ENCODE measurements at places on chromosomes 3 and 15.

DNA sequence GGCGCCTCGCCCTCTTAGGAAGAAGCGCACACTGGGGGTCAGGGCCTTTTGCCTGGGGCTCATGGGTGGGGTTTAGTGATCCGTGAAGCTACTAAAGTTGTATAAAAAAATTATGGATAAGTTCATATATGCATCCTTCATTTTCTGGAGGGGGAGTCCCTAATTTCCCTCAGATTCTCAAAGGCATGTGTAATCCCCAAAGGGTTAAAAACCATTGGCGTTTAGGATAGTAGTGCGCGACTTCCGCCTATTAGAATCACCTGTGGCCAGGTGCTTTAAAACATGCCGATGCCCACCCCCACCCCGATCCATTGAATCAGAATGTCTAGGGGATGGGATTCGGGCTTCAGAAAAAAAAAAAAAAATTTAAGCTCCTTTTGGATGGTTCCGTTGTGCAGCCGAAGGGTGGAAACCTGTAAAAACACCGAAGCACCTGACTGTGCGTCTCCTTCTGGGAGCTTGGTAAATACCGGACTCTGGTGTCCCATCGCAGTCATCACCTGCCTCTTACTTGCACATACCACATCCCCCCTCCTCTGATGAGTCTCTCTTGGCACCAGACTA is 570 bp downstream of the APH1B start:
- DNase-seq, result no peak

DNA sequence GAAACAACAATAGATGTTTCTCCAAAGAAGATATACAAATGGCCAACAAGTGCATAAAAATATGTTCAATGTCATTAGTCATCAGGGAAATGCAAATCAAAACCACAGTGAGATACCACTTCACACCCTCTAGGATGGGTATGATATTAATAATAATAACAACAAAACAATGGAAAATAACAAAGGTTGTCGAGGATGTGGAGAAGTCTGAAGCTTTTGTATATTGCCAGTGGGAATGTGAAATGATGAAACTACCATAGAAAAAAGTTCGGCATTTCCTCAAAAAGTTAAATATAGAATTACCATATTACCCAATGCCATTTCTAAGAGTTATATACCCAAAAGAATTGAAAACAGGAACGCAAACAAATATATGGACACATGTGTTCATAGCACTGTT is 10.8 kb downstream of the BHLHE40 start:
- DNase-seq, result no peak

- no peak for DNase-seq
Measured at GRCh38 chr3:45414823-45415222, 26.4 kb downstream of the LARS2 start.

DNA sequence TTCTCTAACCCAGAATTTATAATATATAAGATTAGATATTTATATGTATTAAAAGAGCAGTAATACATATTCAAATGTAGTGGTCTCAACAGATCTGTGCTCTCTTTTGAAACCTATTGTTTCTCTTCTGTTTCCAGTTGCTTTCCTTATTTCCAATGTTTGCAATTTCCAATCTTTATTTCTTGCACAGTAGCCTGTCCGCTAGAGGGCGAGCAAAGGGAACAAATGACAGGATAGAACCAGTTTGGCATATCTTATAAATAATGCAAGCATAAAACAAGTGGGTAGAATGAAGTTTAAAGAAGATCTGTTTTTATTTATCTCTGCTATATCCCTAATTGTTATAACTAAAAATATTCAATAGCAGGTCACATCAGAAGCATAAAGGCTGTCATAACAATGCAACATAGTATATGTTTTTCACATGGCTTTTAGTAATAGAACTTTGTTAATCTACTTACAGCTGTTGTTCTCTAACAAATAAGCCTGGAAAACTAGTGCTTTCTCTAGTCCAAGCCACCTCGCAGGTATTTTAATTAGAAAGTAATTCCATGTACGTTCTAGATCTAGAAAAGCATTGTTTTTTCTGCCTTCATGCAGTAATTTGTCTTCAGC is 15.1 kb upstream of the TCAIM start:
- peak; percentile 9 for DNase-seq

DNA sequence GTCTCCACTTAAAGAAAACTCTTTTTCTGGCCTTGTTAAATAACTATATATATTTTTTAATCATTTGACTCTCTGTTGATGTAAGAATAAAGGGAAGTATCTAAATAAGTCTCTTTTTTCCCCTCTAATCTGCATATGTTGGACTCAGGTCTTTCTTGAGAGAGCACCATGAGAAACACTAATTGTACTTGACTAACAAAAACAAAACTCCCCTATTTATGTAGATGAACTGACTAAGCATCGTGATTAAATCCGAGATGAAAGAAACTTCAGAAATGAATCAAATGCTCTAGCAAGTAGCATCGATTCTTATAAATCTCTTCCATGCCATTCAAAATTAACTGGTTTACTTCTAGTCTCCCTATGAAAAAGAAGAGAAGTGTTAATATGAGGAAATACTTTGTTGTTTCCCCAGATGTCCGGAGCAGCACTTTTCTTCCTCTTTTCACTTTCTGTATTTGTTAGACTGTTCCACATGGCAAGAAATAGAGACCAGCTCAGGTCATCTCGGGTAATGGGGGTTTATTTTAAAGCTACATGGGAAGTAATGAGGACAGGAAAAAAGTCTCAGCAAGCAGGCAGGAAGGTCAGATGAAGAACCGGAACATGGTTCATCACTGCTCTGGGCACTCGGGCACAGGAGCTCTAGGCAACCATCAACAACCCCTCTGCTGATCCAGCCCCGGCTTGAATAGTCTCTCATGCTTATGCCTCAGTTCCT is 288.3 kb downstream of the CNTN6 start:
- no peak for DNase-seq

DNA sequence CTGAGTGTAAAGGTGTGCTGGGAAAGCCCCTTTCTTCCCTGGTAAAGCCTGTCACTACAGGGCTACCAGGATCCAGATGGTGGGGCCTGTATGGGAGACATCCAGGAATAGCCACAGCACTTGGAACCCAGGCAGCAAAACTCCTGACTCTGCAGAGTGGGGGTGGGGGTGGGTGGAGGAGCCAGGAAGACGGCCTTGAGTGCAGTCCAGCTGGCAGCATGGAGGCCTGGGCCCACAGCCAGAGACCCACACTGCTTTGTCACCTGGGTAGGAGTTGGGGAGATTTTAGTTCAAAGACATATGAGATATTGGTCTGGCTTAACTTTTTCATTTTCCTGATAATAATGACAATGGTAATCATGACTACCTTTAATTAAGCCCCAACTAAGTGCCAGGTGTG is 116.7 kb upstream of the MRPS22 start:
- DNase-seq, result no peak

DNA sequence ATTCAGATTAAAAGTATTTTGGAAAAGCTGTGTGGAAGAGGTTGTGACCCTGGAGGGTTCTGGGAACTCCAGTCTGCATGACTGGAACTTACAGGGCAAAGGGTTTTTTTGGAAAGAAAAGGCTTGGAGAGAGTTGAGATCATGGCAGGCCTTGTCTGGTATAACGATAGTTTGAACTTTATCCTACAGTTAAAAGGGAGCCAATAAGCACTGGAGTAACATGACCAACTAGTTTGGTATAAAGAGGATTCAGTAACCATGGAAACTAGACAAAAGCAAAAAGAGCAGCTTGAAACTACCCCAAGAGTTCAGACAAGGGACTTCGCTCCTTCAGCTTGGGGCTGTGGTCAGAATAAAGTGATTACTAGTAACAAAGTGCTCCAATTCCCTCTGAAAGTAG is 151.2 kb upstream of the TMCO5A start:
- no peak for DNase-seq

DNA sequence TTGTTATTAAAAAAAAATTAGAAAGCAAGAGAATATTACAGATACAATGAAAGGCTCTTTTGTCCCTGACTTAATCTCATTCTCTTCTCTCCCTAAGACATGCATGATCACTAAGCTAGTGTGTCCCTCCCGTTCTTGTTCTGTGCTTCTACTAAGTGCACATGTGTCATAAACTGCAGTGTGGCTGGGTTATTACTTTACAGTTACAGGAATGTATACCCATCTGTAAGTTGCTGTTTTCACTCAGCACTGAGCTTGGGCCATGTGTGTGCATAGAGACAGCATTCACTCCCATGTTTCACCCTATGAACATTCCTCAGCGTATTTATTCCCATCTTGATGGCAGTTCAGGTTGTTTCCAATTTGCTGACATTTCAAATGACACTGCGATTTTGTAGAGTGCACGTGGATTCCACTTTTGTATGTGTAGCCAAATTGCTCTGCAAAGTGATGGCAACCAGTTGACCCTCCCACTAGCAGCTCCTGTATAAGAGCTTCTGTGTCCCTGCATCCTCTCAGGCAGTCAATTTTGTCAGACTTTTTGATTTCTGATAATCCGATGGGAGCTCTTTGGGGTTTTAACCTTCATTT is 145.8 kb upstream of the UBE2E1 start:
- DNase-seq, result no peak

DNA sequence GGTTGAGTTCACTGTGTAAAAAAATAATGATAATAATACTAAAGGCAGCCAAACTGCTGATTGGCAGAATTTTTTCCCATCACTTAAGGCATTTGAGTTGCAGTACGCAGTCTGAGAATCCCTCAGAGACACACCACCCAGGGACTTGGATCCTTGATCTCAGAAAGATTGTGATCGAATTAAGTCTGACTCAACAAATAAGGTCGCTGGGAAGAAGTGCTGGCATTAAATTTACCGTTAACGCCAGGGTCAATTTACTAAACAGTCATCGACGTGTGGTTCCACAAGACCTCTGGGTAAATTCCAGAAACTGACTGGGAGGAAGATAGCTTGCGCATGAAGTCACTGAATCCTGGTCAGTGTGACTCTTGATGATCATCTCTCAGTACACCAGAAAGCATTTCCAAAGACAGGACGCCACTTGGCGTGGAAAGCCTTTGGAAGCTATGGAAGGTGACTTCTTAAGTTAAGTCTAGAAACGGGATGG is 48.3 kb upstream of the CGNL1 start:
- no peak for DNase-seq

- no peak for DNase-seq
Measured at GRCh38 chr15:58476525-58477162, 44.9 kb downstream of the LIPC start.

- DNase-seq, result no peak
Measured at GRCh38 chr15:51134416-51135199, 39.9 kb upstream of the TNFAIP8L3 start.

GRCh38 chr15:99361545-99362185 is 110.4 kb downstream of the LRRC28 start:
- no peak for DNase-seq

DNA sequence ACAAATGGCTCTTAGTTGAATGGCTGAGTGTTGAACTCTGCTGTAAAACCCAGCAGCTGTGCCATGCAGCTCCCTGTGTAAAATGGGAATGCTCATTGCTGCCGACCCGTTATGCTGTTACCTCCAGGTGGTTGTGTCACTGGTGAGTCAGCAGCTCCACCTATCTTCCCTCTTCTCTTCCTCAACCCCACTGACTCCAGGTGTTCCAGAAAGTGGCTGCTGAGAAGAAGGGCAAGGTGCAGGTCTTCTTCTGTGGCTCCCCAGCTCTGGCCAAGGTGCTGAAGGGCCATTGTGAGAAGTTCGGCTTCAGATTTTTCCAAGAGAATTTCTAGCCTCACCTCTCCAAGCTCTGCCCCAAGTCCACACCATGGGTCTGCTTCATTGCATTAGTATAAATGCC is 41.9 kb downstream of the NOX5 start:
- no peak for DNase-seq

GRCh38 chr3:90056281-90057032 is 949.0 kb downstream of the EPHA3 start:
- no peak for DNase-seq

DNA sequence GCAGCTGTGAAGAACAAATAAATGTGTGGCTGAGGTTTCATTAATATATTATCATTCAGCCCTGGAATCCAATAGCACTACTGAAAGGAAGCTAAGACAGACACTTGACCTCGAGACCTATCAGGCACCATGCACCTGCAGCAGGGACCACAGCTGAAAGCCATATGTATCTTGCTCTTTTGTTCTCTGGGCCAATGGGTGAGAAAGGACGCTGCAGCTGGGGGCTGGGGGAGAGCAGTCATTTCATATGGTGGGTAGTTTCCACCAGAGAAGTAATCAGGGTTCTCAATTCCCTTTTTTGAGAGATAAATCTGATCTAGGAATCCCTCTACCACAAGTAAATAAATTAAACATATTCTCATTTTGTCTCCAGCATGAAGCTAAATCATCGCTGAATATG is 225.6 kb upstream of the STRIT1 start:
- DNase-seq, result no peak

DNA sequence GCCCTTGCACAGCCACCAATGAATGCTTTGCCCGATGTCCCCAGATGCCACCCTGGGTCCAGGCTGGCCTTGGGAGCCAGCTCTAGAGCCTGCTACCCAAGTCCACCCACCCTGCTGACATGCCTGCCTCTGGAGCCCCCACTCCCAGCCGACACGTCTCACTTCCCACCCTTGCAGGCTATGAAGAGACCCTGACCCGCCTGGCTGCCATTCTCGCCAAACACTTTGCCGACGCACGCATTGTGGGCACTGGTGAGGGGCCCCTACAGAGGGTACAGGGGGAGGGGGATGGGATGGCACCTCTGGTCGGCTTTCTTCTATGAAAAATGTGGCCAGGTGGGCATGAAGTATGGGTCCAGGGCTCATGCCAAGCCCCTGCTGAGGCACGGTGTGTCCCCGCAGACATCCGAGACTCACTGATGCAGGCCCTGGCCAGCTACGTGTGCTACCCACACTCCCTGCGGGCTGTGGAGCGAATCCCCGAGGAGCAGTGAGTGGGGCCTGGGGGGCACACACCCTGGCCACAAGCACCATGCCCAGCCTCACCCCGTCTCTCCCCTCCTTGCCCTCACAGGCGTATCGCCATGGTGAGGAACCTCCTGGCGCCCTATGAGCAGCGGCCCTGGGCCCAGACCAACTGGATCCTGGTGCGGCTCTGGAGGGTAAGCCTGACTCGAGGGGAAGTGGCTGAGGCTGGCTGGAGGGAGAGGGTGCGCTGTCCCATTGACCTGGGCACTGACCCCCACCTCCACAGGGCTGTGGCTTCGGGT is 6.0 kb downstream of the AMIGO3 start:
- DNase-seq, result no peak

DNA sequence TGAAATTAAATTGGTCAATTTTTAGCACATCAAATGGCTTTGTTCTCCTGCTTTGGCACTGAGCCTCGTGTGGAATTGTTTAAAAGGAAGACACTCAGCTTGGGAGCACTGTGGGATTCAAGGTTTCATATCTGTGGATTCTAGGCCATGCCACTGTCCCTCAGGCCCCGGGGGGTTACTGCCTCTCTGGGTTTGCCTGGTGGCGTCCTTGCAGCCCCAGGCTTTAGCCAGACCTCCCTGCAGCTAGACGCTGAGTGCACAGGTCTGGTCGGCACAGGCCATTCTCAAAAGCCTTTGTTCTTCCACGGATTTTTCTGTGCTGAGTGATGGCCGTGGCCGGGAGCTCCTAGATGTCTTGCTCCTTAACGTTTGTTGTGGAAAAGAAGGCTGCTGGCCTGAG is 76.2 kb downstream of the CACNA2D3 start:
- DNase-seq, result no peak

DNA sequence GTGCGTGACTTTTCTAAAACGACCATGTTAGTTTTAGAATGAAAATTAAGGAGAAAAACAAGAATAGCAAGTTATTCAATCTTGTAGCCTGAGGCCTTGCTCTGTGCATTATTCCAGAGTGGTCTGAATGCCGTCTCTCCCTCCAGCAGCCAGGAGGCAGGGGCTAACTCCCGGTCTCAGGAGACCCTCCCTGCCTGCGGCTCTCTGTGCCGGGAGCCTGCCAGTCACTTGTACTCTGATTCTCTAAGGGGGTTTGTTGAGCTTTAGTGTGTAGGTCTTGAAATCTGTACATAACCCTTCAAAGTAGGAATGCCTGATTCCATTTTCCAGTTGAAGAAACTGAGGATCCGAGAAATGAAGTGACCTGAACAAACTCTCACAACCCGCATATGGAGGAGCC is 97.3 kb downstream of the ARNT2 start:
- DNase-seq, result no peak
